ENCODE measurements at places on chromosomes 7 and 10.

- no peaks in the 10 kb centered on the region for H3K27me3 ChIP-seq
- H3K4me1 ChIP-seq, result no peaks in the 10 kb centered on the region
- H3K27ac ChIP-seq, result no peak overlapping the region
- no peak for DNase-seq
- H3K4me3 ChIP-seq, result no peak overlapping the region
Observed at GRCh38 chr10:104548090-104548489, 93.0 kb upstream of the SORCS3 start.

- H3K27me3 ChIP-seq, result no peaks in the 10 kb centered on the region
- no peaks in the 10 kb centered on the region for H3K4me1 ChIP-seq
- no peak for DNase-seq
- no peaks in the 10 kb centered on the region for H3K36me3 ChIP-seq
Observed at GRCh38 chr7:54879776-54880175, 120.8 kb upstream of the SEC61G start.

DNA sequence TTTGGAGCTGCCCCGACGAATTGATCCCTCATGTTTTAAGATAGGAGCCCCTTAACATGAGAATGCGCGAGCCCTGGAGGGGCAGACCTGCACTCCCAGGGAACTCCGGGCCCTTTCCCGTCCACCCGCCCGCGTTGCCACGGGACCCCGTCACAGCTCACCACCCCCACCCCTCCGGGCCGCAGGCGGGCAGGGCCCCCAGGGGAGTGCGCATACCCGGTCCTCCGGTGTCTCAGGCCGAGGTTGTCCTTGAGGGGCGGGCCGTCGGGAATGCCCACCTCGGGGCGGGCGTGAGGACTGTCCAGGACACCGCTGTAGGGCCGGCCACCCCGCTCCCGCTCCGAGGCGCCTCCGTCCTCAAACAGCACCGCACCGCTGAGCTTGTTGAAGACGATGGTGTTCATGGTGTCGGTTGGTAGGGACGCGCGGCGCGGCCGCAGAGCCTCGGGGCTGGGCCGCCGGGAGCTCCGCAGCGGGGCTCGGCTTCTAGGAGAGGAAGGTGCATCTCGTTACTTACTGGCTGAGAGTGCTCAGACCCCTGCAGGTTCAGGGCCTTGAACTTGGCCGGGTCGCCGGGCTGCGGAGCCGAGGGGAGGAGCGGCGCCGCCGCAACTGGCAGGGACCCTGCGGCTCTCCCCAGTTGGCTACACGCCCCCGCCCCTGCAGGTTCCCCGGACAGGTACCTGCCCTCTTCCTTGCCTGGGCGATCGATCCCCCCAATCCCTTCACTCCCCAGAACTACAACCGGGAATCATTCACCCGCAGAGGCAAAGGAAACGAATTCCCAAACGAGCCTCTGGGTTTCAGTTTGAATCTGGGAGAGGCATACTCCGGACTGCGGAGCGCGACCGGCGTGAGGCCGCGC lies 2.4 kb downstream of the MKX start:
- peak overlapping the region; percentile 74 for H3K4me3 ChIP-seq
- H3K27ac ChIP-seq, result no peak overlapping the region
- peak; percentile 53 for DNase-seq
- no peaks in the 10 kb centered on the region for H3K36me3 ChIP-seq

DNA sequence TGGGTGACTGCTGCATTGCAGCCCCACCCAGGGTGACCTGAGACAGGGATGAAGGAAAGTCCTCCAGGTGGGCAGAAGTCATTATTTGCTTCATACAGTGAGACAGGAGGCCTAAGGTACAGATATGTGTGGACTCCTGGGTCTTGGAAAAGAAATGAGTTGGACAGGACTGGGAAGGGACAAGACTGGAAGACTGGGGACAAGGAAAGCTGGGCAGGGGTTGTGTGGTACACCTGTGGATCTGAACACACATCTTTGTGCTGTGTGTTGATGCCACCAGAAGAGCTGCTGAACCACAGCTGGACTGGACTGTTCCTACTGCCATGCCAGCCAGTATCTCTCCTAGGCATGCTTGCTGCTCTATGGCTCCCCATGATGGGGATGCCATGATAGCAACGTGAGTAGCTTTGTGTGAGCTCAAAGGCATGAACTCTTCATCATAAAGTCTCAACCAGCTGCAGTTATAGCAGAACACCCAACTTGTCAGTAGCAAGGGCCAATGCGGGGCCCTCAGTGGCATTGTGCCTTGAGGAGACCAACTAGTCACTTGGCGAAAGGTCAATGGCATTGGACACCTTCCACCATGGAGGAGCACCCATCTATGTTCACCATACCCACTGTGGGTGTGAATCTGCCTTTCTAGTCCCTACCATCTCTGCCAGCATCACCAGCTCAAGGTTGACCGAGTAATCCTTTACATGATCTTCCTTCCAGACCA lies 76.0 kb upstream of the GRB10 start:
- no peak overlapping the region for H3K4me3 ChIP-seq
- H3K4me1 ChIP-seq, result no peaks in the 10 kb centered on the region
- H3K36me3 ChIP-seq, result no peaks in the 10 kb centered on the region

DNA sequence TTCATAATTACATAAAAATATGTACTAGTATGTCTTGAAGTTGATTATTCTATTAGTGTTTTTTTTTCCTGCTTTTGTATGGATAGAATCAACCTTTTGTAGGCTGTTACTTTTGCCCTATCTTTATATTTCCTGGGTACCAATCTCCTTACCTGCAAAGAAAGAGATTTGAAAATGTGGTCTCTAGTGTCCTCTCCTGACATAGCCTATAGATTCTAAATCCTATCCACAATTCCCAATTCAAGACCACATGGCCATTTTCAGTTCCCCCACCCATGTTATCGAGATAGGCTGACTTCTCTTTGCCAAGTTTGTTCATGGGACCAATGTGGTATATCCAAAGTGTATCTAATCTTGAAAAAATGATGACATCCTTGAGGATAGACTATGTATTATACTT lies 269.4 kb upstream of the SEMA3D start:
- DNase-seq, result no peak
- H3K36me3 ChIP-seq, result no peaks in the 10 kb centered on the region
- H3K27ac ChIP-seq, result no peak overlapping the region
- H3K27me3 ChIP-seq, result no peaks in the 10 kb centered on the region
- H3K4me1 ChIP-seq, result no peaks in the 10 kb centered on the region
- no peak overlapping the region for H3K4me3 ChIP-seq

- H3K4me1 ChIP-seq, result no peaks in the 10 kb centered on the region
- no peak overlapping the region for H3K4me3 ChIP-seq
- no peaks in the 10 kb centered on the region for H3K36me3 ChIP-seq
- no peaks in the 10 kb centered on the region for H3K27me3 ChIP-seq
Observed at GRCh38 chr10:85645053-85645452, 721.5 kb downstream of the GRID1 start.

DNA sequence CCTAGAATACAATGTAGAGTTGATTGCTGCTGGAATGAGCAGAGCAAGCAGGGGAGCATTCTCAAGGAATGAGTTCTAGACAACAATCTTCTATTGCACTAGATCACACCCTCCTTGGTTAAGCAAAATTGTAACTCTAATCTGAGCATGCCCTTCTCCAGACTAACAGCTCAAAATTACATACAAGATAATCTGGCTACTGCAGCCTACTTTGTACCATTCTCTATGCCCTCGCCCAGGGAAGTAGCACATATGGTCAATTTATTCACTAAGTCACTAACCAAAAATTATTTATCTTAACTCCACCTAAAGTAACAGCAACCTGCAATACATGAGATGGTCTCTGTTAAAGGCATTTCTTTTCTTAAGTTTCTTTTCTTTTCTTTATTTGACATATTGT lies 42.5 kb upstream of the KCTD7 start:
- no peaks in the 10 kb centered on the region for H3K27me3 ChIP-seq
- H3K4me3 ChIP-seq, result no peak overlapping the region
- H3K27ac ChIP-seq, result no peak overlapping the region
- H3K4me1 ChIP-seq, result peaks cover 56% of the 10 kb centered on the region
- no peak for DNase-seq

- no peaks in the 10 kb centered on the region for H3K27me3 ChIP-seq
- peaks cover 8% of the 10 kb centered on the region for H3K4me1 ChIP-seq
- DNase-seq, result no peak
- H3K36me3 ChIP-seq, result no peaks in the 10 kb centered on the region
- H3K27ac ChIP-seq, result no peak overlapping the region
Observed at GRCh38 chr7:143210541-143210940, 11.3 kb upstream of the TAS2R40 start.

DNA sequence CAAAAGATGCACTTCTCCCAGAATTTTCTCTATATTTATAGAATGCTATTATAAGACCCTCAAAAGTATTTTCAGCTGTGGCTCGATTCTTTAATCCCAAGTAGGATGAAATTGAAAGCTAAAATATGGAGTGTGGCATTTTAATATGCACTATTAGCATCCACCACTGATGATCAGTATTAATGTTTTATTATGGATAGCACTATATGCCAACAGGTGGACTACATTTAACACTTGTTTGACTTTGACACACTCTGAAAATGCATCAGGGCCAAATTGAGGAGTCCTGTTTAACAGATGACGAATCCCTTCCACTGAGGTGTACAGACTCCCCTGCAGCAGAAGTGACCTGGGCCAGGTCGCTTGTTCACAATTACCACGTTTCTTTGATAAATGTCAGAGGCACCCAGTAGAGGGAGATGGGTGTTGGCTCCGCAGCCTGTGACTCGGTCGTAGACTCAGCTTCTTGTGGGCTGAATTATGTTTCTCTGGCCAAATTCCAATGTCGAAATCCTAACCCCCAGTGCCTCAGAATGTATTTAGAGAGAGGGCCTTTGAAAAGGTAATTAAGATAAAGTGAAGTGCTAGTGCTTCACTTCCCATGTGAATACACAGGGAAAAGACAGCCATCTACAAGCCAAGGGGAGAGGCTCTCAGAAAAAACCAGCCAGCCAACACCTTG lies 48.1 kb downstream of the WIPF3 start:
- no peak for DNase-seq
- H3K27me3 ChIP-seq, result peaks cover 11% of the 10 kb centered on the region
- no peak overlapping the region for H3K4me3 ChIP-seq
- no peaks in the 10 kb centered on the region for H3K36me3 ChIP-seq
- H3K27ac ChIP-seq, result no peak overlapping the region

GRCh38 chr7:81682873-81683272 lies 87.0 kb downstream of the HGF start:
- no peaks in the 10 kb centered on the region for H3K27me3 ChIP-seq
- H3K4me3 ChIP-seq, result no peak overlapping the region
- no peak overlapping the region for H3K27ac ChIP-seq
- H3K36me3 ChIP-seq, result no peaks in the 10 kb centered on the region
- no peak for DNase-seq

DNA sequence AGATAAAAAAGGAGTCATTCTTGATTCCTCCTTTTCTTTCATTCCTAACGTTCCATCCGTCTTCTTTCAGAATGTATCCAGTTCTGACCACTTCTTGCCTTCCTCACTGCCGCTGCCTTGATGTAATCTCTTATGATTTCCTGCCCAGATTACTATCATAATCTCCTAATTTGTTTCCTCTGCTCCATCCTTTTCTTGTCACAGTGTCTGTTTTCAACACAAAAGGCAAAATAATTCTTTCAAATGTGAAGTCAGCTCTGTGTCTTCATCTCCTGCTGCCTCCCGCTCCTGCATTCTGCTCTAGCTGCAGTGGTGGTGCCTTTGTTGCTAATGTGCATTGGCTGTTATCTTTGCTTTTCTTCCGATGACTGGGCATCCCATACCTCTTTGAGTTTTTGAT lies 150.9 kb downstream of the SND1 start:
- H3K27ac ChIP-seq, result no peak overlapping the region
- H3K27me3 ChIP-seq, result no peaks in the 10 kb centered on the region
- no peak overlapping the region for H3K4me3 ChIP-seq
- H3K4me1 ChIP-seq, result peaks cover 35% of the 10 kb centered on the region

DNA sequence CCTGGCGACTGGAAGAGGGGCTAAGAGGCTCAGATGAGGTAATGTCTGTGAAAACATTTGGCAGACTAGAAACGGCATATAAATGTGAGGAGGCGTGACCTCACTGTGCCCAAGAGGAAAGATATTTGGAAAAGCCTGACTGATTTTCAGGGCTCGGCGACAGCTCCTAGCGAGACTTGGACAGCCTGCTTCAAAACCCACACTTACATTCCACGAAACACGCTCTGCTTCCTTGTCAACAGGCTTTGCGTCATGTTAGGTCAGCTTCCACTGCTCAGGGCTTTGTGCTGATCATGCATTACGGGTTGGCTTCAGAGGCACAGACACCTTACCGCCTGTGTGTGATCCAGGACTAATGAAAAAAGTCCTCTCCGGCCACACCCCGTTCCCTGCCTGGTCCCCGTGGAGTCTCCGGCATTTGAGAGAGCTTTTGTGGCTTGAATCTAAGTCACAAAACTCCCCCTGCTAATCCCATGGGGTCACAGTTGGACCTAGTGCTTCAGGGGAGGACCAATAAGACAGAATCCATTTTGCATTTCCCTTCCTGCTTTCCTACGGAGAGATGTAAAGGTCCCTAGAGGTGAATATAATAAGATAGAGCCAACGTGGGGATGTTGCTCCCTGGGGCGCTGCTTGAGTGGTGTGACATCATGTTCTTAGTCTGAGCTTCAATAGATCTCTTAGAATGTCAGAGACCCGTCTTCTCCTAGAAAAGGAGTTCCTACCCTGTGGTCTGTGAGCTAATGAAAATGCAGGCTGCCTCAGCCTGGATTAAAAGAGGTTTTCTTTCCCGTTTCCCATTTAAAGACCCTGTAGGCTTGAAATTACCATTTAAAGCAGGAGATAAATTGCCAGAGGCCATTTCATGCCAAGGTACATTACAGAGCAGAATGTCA lies 25.5 kb downstream of the FGFBP3 start:
- no peak for DNase-seq
- no peak overlapping the region for H3K4me3 ChIP-seq
- no peaks in the 10 kb centered on the region for H3K36me3 ChIP-seq
- peaks cover 8% of the 10 kb centered on the region for H3K4me1 ChIP-seq

DNA sequence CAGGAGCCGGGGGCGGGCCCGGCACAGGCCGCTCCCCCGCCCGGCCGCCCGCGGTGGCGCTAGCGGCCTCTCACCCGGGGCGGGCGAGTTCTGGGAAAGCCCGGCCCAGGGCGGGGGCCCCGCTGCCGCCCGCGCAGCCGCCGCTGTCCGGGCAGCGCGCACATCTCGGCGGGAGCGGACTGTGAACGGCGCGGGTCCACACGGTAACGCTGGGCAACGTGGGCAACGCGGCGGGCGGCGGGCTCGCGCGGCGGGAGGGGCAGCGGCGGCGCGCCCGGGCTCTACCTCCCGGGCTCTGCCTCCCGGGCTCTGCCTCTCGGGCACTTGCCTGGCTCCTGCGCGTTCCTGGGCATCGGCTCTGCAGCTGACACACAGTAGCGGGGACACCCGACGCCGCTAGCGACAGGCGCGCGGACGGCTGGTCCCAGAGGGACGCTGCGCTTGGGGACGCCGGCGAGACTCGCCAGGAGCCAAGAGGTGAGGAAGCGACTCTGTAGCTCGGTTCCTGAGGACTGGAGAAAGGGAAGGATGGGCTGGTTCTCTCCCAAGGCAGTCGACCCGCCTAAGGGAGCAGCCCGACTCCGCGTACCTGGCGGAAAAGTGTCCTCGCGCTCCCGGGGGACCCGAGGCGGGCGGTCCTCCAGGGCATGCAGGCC lies at the start of gene PLCE1:
PLCE1 (plus strand) TSS at position 150 of the 656 bp plus-strand sequence. CDS start 37,116 bp downstream, outside the sequence.
- peak within 1 kb of the TSS; percentile 34 for H3K4me3 ChIP-seq
- peaks cover 58% of the 10 kb centered on the region for H3K27me3 ChIP-seq
- no peaks in the 10 kb centered on the region for H3K36me3 ChIP-seq
- H3K4me1 ChIP-seq, result peaks cover 4% of the 10 kb centered on the region

All from activated CD4-positive, alpha-beta memory T cell treated with anti-CD3 and anti-CD28 coated beads for 36 hours (primary cell).